Posterior vena cava (tissue), 2 donors: ENCODE measurements at places on chromosomes 12 and 14. TPM values are rescaled to one million over a fixed set of nuclear protein-coding genes. Genes with fewer than 3 reads are reported as not detected.

DNA sequence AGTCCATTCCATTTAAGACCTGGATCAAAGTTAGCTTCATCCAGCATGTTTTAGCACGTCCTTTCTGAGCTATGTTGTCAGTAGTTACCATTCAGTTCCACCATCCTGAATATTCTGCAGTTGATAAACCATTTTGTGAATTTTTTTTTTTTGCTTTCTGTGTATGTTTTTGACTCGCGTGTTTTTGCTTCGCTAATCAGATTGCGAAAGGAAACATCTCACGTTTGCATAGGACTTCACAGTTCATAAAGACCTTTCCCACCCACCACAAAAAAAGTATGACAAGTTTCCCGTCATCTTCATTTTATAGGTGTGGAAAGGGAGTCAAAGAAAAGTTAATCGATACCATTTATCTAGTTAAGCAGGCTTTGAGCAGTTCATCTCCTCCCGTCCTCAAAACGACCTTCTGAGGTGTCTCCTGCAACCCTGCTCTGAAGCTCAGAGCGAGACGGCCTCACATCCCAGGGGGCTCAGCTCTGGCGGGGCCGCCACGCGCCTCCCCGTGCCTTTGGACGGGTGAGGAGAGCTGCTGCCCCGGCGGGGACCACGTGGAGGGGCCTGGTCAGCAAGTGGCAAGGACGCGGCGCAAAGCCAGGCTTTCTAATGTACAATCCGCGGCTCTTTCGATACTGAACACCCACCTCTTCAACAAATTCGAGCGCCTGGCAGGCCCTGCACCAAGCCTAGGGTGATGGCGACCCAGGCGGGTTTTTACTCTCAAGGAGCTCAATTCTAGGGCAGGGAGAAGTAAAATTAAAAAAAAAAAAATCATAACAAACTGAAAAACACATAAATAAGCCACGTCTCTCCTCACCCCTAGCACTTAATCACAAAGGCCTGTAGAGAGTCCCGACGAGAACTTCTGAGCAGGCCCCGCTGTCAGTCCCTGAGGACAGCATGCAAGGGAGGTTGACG, 988 bp upstream of the TMEM263 start:
- DNase-seq, result peak; percentile 83

DNA sequence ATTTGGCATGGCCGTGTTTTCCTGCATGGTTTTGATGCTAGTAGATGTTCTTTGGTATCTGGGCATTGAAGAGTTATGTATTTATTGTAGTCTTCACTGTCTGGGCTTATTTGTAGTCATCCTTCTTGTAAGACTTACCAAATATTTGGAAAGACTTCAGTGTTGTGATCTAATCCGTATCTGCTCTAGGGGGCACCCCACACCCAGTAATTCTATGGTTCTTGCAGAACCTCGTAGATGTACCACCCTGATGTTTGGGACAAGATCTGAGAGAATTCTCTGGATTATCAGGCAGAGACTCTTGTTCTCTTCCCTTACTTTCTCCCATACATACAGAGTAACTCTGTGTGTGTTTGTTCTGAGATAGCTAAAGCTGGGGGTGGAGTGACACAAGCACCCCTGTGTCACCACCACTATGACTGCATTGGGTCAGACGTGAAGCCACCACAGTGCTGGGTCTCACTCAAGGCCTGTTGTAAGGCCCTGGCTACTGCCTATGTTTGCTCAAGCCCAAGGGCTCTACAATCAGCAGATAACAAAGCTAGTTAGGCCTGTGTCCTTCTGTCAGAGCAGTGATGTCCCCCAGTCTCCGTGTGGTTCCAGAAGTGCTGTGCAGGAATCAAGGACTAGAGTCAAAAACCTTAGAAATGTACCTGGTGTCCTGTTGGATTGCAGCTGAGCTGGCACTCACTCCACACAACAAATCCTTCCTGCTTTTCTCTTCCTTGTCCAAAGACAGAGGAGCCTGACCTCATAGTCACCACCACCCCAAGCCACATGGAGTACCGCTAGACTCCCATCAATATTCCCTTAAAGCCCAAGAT, 9.6 kb downstream of the RDH16 start:
- no peak for DNase-seq

- no peak for DNase-seq
Observed at GRCh38 chr14:106850913-106851825, 1324.8 kb downstream of the TMEM121 start.

GRCh38 chr12:13161172-13161571, 35.4 kb upstream of the EMP1 start:
- no peak for DNase-seq

- DNase-seq, result no peak
Observed at GRCh38 chr12:111822886-111823285, 19.1 kb upstream of the MAPKAPK5 start.

- DNase-seq, result no peak
Observed at GRCh38 chr14:37623426-37623951, 28.1 kb downstream of the TTC6 start.

DNA sequence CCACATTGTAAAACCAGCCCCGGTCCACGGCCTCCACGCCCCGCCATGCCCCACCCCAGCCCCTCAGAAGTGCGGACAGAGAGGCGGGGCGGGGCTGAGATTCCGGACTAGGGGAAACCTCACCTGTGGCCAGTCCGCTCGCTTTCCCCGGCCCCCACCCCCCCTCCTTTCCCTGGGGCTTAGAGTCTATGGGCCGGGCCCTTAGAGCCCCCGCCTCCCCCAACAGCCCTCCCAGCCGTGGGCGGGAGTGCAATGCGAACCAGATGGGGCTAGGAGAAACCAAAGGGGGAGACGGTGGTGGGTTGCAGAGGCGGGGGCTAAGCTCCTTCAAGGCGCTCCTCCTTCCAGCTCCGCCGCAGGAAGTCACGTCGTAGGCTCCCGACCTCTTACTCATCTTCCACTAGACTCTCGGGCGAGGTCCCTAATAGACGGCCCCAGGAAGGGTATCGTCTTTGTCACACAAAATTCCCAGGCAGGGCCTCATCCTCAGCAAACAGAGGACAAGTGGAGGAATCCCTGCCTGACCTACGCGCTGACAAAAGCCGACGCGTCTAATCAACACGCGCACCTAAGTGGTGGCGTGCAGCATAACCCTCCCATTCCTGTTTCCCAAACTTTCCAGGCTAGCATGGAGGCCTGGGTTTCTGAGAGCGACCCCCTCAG, 1.1 kb upstream of the NAB2 start:
- DNase-seq, result peak; percentile 96

DNA sequence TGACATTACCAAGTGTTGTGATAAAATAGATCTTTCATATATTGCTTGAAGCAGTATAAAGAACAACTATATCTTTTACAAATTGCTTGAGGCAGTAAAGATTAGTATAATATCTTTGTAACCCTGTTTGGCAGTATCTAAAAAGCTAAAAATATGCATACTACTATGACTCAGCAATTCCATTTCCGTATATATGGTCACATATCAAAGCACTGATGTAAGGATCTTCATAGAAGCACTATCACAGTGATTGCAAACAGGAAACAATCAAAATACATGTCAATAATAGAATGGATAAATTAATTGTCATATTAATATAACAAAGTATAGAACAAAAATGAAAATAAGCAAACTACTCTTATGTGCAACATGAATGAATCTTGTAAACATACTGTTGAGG, 158.4 kb upstream of the IGF1 start:
- DNase-seq, result no peak

GRCh38 chr14:33026850-33027430, 88.3 kb downstream of the NPAS3 start:
- DNase-seq, result peak; percentile 58

GRCh38 chr14:52089218-52089617, 20.4 kb upstream of the NID2 start:
- no peak for DNase-seq

DNA sequence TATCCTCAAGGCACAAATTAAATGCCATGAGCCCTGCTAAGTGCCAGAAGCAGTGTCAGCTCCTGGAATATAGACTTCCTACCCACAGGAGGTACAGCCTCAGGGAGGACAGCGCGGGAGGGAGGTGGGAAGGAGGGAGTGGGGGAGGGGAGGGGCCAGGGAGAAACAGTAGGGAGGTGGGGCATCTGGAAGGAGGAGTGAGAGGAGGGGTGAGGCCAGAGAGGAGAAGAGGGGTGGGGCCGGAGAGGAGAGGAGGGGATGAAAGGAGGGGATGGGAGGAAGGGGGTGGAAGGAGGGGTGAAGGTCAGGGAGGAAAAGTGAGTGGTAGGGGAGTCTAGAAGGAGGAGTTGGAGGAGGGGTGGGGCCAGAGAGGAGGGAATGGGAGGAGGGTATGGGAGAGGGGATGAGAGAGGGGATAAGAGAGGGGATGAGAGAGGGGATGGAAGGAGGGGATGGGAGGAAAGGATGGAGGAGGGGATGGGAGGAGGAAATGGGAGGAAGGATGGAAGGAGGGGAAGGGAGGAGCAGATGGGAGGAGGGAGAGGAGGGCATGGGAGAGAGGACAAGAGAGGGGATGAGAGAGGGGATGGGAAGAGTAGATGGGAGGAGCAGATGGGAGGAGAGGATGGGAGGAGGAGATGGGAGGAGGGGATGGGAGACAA, 9.2 kb upstream of the CCDC197 start:
- no peak for DNase-seq

Gene ZNF268
- total RNA-seq, result 20.4 TPM

Gene AQP5
- not detected for total RNA-seq

Gene TBX3
- 6.3 TPM for total RNA-seq

Gene PLA2G1B
- not detected for total RNA-seq

Gene ANKRD33
- total RNA-seq, result not detected

Gene ACOT4
- 1.8 TPM for total RNA-seq

Gene PAH
- not detected for total RNA-seq
